Activated naive CD4-positive, alpha-beta T cell treated with anti-CD3 and anti-CD28 coated beads, Interleukin-2, amount 50 U/mL, for 16 hours (primary cell): ENCODE measurements at places on chromosomes 12 and 14.

DNA sequence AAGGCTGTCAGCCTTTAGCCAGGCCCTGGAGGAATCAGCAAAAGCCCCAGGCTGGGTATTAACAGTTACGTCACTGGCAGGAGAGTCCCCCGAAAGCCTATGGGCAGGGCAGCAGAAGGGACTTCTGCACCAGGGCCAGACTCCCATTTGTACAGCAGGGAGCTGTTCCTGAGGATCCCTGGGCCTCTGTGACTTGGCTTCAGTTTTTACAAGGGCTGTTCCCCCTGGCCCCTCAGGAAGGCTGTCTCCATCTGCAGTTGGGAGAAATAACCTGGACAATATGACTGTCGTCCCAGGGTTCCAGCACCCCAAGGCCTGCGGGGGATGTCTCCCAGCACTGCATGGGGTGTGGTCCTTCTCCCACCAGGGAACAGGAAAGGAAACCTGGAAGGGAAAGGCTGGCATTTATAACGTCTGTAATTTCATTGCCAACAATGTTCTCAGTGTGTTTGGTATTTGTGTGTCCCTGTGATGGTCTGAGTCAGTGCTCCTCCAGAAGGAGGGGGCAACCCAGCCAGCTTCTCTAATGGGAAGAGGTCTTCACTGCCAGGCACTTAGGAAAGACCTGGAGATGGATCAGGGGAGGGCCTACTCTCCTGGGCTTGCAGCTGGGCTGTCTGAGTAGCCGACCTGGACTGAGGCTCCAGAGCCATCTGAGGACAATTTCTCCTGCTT, 42.4 kb downstream of the ERH start:
- DNase-seq: no peak

DNA sequence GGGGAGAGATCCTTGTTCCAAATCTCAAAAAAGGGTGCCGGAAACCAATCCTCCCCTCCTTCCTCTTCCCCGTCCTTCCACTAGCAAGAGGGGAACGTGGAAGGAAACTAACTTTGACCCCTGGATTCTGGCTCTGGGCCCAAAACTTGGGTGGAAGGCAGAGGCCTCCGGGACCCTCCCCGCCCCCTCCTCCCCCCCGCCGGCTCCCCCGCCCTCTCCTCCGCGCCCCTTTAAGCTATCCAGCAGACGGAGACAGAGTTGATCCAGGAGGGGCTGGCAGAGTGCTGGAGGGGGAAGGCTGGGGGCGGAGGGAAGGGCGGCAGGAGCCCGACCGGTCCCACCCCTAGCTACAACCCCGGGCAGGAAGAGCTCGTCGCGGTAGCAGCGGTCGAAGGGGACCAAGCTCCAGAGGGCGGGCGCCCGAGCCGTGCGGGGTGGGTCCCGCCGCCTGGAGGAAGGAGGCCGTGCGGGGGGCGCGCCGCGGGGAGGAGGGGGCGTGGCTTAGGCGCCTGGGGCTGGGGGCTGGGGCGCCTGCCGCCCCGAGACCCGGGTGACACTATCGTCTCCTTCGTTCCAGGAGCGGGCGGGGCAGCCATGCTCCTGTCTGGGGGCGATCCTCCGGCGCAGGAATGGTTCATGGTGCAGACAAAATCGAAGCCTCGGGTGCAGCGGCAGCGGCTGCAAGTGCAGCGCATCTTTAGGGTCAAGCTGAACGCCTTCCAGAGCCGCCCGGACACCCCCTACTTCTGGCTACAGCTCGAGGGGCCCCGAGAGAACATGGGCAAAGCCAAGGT, at the start of gene NYNRIN:
Gene NYNRIN (plus strand): TSS at position 351 of the 794 bp plus-strand sequence. CDS start 244 bp downstream, at position 595.
- DNase-seq: peak; percentile 47

GRCh38 chr14:93042968-93043940, 72.5 kb downstream of the ITPK1 start:
- DNase-seq: no peak

DNA sequence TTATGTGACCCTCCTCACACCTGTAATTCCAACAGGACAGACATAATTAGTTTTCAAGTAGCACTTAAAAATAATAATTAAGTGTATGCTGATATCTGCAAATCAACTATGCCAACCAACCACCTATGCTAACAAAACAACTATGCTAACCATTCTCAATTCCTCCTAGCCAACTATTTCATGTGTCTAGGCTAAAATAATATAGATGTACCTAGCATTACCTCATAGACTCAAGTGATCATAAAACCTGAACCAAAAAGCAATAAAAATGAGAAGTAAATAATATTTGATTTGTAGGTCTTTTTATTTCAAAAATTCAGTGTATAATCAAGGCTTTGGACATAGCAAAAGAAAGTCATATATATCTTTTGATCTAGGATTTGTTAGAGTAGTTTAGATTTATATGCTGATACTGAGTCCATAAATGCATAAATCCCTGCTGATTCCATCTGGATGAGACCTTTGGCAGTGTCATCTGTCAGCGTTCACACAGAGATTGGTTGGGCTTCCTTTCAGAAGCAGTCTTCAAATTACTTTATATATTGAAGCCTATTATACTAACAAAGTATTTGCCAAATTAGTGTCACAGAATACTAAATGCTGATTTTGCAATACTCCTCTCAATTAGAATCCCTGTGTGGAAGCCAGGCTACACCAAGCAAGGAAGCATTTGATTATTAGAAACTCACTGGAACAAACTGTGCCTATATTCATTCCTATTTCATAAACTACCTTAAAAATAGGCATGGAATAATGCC, 101.4 kb upstream of the PPM1H start:
- DNase-seq: no peak

DNA sequence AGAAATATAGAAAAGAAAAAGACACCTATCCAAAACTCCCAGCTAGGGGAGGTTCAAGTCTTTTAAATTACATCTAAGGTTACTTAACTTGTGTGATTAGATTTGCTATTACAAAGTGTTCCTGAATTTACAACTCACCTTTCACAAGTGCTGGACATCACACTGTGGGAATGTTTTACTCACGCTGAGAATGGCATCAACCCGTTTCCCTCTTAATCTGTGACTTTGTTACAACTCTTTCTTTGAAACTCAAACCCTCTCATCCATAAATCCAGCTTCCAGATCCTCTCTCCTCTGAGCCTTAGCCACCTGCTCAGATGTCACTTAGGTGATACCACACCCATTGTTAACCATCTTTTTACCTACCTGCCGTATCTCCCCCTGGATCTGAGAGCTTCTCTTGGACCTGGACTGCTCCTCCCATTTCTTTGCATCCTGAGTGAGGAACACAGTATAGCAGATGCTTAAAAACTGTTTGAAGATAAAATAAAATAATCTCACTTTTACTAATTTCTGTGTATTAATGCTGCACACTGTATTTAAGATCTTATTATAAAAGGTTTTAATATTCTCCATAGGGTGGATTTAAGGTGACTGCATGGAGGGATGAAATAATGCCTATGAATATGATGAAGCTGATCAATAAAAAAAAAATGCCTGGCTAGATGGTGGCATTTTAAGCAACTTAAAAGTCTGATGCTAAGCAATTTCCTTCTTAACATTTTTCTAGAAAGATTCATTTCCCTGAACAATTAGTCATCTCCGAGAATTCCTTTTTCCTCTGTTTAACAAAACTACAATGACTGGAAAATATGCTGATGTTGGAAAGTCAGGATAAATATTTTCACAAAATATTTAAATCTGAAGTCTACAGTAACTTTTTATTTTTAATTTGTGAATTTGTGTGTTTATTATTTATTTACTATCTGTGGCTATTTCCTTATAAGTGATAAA, 39.1 kb upstream of the NAP1L1 start:
- DNase-seq: no peak

GRCh38 chr12:12714276-12715021, 2.7 kb upstream of the CDKN1B start:
- peak; percentile 44 for DNase-seq

- DNase-seq: no peak
These were observed 37.6 kb upstream of the CCDC63 start for GRCh38 chr12:110809149-110809548.

DNA sequence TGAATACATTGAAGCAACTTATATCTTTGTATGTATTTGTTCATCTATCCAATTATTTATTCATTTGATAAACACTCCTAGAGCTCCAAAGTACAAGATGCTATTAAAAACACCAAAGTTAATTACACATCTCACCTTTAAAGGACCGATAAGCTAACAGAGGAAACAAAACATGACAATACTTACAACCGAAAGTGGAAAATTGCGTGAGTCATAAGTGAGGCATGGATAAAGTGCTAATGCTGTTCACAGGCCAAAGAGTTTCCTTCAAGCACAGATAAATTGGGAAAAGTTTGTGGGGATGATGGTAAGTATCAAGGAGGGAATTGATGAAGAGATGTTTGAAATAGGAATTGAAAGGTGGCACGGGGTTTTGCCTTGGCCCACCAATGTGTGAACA, 172.8 kb upstream of the KITLG start:
- DNase-seq: no peak

DNA sequence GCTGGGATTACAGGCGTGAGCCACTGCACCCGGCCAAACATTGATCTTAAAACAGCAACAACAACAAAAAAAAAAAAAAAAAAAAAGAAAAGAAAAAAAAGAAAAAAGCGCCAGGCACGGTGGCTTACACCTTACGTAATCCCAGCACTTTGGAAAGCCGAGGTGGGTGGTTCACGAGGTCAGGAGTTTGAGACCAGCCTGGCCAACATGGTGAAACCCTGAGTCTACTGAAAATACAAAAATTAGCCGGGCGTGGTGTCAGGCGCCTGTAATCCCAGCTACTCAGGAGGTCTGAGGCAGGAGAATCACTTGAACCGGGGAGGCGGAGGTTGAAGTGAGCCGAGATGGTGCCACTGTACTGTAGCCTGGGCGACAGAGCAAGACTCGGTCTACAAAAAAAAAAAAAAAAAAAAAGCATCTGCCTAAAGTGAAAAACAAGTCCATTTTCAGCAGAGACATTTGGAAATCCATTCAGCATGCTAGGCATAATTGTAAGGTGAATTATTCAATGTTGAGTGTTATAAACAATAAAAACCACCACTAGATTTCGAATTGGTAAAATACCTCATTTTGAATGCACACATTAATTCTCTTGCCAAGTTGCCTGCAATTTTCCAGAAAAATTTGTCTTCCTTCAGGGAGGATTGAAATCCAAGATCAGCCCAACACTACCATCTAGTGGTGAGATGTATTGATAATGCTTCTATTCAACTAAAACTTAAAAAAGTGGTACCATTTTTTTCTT, 8.0 kb upstream of the CERS5 start:
- no peak for DNase-seq

GRCh38 chr12:98606359-98606988, 13.0 kb downstream of the SLC25A3 start:
- no peak for DNase-seq

GRCh38 chr12:51813931-51814310, 34.6 kb downstream of the FIGNL2 start:
- DNase-seq: no peak

GRCh38 chr12:66903782-66904396, 225.0 kb upstream of the GRIP1 start:
- no peak for DNase-seq

DNA sequence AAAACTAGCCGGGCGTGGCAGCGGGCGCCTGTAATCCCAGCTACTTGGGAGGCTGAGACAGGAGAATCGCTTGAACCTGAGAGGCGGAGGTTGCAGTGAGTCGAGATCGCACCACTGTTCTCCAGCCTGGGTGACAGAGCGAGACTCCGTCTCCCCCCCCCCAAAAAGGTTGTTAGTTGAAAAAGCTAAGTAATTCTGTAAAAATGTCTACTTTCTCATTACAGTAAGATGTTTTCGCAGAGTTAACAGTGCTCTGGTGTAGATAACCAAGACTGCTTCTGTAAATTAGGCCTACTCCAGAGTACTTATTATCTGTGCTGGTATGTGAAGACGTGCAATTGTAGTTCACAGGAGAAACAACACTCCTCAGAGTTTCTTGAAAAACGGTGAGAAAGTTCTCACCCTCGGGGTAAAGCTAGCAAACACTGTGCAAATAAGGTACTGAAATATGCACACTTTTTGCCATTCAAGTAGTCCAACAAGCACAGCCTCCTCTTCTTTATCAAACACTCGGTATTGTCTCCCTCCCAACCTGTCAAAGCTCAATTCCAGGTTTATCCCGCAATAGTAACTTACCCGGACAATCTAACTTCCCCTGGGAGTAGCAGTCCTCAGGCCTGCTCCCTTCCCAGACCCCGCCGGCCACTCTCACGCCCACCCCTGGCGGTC, 974 bp downstream of the BTBD7 start:
- no peak for DNase-seq

- no peak for DNase-seq
These were observed 2.3 kb downstream of the CLECL1 start for GRCh38 chr12:9730591-9730990.

- DNase-seq: no peak
These were observed 108.2 kb upstream of the SLC38A4 start for GRCh38 chr12:46933947-46934346.

- DNase-seq: no peak
These were observed 121.9 kb downstream of the TBX5 start for GRCh38 chr12:114284041-114284440.

DNA sequence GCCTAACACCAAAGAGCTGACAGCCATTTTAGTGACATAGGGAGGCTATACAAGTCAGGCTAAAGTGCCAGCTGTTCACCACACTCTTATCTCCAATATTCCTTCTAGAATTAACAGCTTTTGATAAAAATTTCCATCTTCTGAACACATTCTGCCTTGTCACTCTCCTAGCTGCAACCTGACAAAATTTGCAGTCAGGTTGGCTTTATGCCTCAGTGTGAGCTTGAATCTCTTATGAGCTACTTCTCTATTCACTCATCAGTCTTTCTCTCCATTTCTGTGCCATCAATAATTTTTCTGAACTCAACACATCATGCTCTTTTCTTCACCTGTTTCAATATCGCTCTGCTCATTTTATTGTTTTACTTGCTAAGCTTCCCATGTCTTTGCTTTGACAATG, 50.2 kb downstream of the TMTC1 start:
- DNase-seq: no peak

- no peak for DNase-seq
These were observed 178.3 kb downstream of the NAV3 start for GRCh38 chr12:78009031-78009430.

DNA sequence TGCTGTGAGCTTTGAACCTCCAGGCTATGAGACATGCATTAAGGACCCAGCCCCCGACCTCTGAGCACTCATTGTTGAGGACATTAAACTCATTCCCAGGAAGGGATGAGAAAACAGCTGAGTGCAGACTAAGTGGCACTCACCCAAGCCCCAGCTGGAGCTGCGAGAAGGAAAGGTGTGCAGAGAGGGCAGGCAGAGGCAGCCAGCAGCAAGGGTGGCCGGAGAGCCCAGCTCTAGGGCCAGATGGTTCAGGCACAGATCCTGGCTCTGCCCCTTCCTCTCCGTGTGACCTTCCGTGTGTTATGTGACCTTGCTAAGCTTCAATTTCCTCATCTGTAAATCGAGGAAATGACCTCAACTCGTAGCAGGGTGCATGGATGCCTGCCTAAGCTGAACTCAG, 3.7 kb downstream of the TSPAN11 start:
- no peak for DNase-seq

GRCh38 chr12:21852251-21852650, 77.7 kb upstream of the KCNJ8 start:
- DNase-seq: no peak

GRCh38 chr14:105914738-105915385, 388.5 kb downstream of the TMEM121 start:
- no peak for DNase-seq
